Activated CD4-positive, alpha-beta T cell treated with anti-CD3 and anti-CD28 coated beads for 4 hours (primary cell): ENCODE measurements at places on chromosomes 3 and 15.

GRCh38 chr3:72082186-72082715, 297.3 kb upstream of the PROK2 start:
- DNase-seq = no peak

- DNase-seq = no peak
Observed at GRCh38 chr3:52790337-52790736, 4.3 kb upstream of the ITIH3 start.

- peak; percentile 39 for DNase-seq
Observed at GRCh38 chr3:48919215-48920138, 835 bp downstream of the ARIH2 start.

- DNase-seq = no peak
Observed at GRCh38 chr15:74428442-74428787, 5.3 kb downstream of the SEMA7A start.

DNA sequence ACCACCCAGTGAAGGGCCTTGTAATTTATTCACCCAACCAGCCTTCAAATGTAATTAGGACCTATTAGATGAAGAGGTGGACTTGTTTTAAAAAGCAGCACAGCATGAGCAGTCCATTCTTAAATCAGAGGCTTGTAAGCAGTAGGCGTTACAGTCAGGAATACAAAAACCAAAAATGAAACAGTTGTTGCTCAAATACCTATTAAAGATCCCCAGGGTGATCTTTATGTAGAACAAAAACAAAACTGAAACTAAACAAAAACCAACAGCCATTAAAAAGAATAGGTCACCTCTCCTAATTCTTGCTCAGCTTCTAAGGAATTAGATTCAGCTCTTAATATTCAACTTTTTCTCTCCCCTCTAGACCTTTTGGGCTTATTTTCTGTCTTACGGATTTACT, 104.9 kb upstream of the ST8SIA2 start:
- DNase-seq = no peak

- DNase-seq = no peak
Observed at GRCh38 chr3:181703601-181704420, 7.9 kb upstream of the SOX2 start.

DNA sequence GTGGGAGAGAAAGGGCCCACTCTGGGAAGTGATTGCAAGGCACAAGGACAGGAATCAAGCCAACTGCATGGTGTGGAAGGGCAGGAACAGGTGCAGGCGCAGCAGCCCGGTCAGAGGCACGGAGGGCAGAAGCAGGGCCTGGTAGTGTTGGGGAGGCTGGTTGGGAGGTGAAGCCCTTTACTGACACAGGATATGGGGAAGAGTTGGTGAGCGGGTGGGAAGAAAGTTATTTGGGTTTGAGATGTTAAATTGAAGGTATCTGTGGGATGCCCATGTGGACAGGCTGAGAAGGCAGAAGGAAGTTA, 83.6 kb upstream of the ABHD2 start:
- DNase-seq = no peak

DNA sequence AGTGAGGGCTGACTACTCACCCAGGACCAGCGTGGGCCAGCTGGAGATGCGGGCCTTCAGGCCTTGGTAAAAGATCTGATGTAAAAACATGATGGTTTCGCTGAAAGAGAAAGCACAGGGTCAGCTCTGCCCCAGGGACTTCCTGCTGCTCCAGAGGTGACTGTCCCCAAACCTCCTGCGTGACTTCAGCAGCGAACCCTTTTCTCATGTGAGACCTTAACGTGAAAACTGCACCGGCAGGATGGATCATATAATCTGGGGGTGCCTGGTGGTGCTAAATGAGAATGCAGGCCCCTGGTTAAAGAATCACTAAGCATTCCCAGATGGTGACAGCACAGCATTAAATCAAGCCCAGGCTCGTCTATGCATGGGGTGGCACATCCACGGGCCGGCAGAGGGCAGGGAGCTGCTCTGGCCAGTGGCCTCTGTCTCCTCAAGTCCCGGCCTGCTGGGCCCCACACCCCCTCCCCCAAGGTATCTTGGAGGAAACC, 55.4 kb downstream of the RASGRF1 start:
- no peak for DNase-seq

DNA sequence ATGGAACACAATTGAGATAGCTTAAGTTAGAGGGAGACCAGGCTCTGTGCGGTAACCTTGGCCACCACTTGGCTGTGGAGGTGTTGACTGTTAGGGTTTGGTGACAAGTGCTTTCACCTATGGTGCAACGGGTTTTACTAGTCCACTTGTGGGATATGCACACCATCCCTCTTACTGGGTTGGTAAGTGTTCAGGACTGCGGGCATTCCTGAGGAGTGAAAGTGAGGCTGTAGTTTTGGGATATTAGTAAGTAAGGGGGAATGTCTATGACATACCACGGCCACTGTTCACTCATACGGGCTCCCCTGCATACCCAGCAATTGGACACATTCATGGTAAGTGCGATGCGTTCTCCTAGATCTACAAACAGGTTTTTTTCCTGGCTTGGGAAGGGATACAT, 8.0 kb upstream of the RAD54L2 start:
- no peak for DNase-seq

DNA sequence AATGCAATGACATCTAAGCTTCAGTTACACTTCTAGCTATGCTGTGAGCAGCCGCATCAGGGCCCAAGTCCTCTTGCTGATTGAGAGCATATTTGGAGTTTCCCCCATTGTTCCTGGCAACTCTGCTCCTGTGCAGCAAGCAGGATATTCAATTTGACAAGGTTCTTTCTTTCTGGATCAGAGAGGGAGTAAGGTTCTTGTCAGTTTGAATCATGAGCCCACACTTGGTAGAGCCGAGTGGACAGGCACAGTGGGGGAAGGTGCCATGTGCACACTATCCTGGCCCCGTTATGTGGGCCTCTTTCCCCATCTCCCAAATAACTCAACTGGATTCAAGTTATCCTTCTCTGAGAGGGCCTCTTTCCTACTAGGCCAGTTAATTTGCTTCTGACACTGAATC, 385.4 kb downstream of the ZIC1 start:
- DNase-seq = no peak

DNA sequence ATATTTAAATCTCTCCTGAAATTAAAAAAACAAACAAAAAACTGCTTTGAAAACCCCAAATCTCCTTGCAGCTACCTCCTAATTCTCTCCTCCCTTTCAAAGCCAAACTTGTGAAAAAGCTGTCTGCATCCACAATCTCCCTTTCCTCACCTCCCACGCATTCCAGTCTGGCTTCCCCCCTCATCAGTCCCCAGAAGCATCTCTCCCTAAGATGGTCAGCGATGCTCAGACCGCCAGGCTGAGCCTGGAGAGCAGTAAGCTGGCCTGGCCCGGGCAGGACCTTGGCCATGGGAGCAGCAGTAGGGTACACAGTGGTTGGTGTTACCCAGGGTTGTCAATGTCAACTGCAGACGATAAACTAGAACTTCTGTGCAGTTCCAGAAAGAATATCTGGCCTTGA, 32.9 kb upstream of the BLM start:
- no peak for DNase-seq

GRCh38 chr3:61297821-61298220, 46.6 kb upstream of the FHIT start:
- DNase-seq = no peak

DNA sequence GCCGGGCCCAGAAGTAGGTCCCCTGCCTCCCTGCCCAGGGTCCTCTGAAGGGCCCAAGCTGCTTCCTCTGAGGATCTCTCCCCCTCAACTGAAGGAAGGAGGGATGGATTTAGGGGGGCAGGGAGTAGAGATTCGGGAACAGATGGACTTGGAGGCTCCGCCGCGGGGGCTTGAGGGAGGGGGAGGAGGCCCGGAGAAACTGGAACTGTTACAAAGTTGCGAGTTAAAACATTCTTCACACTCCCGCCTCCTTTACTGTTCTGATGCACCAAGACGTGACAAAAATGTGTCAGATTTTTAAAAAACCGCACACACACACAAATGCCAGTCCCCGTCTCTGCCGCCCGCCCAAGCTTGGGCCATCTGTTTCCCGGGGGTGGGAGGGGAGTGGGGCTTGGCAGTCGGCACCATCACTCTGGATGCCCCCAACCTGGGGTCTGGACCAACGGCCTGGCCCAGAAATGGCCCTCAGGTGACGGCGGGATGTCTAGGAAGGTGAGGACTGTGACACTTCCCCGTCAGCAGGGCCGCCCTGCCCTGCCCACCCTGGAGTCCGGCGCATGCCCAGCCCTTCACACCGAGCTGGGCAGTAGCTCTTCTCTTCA, 25.0 kb upstream of the LINGO1 start:
- no peak for DNase-seq

DNA sequence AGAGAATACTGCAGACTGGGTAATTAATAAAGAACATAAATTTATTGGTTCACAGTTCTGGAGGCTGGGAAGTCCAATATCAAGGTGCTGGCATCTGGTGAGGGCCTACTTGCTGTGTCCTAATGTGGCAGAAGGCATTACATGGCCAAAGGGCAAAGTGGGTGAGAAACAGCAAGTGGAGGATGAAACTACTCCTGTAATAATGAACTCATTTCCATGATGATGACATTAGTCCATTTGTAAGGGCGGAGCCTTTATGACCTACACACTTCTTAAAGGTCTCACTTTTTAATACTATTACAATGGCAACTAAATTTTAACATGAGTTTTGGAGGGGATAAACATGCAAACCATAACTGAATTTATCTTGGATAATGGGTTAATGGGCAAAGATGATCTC, 139.6 kb upstream of the SGO1 start:
- no peak for DNase-seq

DNA sequence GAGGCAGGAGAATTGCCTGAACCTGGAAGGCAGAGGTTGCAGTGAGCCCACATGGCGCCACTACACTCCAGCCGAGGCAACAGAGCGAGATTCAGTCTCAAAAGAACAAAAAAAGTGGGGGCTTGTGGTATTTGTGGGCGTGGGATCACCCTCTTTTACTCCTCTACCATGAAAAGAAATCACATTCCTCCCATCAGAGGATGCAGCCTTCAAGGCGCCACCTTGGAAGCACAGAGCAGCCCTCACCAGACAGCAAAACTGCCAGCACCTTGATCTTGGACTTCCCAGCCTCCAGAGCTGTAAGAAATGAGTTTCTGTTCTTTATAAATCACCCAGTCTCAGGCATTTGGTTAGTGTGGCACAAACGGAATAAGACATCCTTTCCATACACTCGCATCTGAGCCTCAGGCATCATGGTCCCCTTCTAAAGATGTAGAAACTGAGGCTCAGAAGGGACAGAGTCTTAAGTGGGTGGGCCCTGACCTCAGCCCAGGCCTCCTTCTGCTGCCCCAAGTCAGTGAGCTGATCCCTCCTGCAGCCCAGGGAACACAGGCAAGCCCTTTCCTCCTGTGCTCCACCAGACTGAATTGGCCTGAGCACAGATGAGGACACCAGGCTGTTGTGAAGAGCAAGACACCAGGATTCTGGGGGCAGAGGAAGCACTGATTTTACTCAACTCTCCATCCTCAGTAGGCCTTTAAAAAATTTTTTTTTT, 201.7 kb upstream of the LINGO1 start:
- no peak for DNase-seq

- DNase-seq = no peak
Observed at GRCh38 chr3:111936191-111936841, 42.5 kb upstream of the ABHD10 start.

- no peak for DNase-seq
Observed at GRCh38 chr3:124770336-124771082, 40.3 kb downstream of the UMPS start.

- no peak for DNase-seq
Observed at GRCh38 chr15:29939404-29939803, 117.1 kb upstream of the TJP1 start.

- no peak for DNase-seq
Observed at GRCh38 chr15:74400915-74401757, 32.6 kb downstream of the SEMA7A start.

GRCh38 chr3:84039099-84039498, 919.7 kb upstream of the CADM2 start:
- no peak for DNase-seq

DNA sequence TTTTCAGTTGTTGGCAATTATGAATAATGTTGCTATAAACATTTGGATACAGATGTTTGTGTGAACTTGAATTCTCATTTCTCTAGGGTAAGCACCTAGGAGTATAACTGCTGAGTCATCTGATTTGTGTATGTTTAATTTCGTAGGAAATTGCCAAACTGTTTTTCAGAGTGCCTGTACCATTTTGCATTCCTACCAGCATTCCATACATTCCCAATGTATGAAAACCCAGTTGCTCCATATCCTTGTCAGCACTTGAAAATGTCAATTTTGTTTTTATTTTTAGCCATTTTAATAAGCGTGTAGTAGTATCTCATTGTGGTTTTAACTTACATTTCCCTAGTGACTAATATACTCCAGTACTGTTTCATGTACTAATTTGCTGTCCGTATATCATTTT, 98.5 kb upstream of the TSC22D2 start:
- no peak for DNase-seq

DNA sequence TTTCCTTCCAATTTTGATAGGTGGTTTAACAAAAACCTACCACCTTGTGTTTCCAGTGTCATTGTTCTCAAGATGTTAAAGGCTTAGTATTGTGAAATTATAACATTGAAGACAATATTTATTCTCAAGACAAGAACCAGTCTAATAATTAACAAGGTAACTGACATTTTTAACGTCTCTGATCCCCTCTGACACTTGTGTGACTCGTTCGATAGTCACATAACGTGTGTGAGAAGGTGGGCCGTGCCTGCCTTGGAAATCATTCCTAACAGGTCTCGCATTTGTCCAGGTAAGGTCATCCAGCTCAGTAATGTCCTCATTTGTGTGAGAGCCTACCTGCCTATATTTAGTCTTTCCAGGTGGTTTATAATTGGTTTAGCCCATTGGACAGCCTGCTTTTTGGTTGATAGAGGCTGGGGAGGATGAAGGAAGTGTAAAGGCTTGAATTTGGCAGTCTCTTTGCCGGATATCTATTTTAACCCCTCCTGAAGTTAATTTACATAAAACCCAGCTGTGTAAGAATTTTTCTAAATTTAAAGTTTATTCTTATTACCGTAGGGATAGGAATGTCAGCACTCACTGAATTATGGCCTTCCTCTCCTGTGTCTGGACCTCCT, 94.4 kb downstream of the AKAP13 start:
- DNase-seq = no peak

DNA sequence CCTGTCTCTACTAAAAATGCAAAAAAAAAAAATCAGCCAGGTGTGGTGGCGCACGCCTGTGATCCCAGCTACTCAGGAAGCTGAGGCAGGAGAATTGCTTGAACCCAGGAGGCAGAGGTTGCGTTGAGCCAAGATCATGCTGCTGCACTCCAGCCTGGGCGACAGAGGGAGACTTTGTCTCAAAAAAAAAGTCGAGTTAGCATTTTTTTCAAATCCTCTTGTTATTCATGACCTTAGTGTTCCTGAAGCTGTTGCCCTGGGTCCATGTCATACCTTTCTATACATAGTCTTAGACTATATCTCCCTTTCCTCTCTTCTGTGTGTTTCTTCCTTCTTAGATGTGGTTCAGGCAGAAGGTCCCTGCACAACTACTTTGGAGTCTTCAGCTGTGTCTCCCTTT, 6.4 kb downstream of the FMN1 start:
- no peak for DNase-seq

DNA sequence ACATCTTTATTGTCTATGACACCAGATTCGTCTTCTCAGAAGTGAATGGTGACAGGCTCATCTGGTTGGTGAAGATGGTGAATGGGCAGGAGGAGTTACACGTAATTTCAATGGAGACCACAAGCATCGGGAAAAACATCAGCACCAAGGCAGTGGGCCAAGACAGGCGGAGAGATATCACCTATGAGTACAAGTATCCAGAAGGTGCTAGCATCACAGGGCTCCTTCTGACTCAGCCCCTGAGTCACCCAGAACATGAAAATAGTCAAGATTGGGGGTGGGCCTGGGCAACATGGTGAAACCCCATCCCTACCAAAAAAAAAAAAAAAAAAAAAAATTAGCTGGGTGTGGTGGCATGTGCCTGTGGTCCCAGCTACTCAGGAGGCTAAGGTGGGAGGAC, 32.6 kb downstream of the TGM4 start:
- no peak for DNase-seq
